ENCODE measurements at places on chromosomes 5 and 9.
A peak's percentile ranks its signal among the peaks of the same experiment; 100 is the strongest.

GRCh38 chr9:107285286-107285685 lies 2.2 kb downstream of the RAD23B start:
- DNase-seq, result no peak

- DNase-seq, result no peak
These were observed 45.2 kb upstream of the SEMA4D start for GRCh38 chr9:89543111-89543510.

DNA sequence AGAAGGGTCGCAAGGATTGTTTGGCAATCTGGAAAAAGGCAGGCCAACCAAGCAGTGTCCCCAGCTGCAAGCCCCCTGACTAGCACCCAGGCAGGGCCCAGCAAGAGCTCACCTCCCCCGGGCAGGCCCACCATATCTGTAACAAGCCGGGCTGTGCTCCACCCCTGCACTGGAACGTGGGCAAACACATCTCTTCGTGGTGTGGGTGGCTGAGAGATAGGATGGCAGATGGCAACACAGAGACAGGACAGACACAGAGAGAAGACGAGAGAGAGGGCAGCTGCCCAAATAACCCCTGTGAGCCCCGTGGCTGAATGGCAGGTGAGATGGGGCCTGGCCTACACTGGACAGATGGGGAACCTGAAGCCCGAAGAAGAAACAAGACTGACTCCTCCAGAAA lies 9.4 kb downstream of the BBLN start:
- DNase-seq, result no peak

- DNase-seq, result no peak
These were observed 60.3 kb upstream of the EPB41L4B start for GRCh38 chr9:109381011-109381729.

DNA sequence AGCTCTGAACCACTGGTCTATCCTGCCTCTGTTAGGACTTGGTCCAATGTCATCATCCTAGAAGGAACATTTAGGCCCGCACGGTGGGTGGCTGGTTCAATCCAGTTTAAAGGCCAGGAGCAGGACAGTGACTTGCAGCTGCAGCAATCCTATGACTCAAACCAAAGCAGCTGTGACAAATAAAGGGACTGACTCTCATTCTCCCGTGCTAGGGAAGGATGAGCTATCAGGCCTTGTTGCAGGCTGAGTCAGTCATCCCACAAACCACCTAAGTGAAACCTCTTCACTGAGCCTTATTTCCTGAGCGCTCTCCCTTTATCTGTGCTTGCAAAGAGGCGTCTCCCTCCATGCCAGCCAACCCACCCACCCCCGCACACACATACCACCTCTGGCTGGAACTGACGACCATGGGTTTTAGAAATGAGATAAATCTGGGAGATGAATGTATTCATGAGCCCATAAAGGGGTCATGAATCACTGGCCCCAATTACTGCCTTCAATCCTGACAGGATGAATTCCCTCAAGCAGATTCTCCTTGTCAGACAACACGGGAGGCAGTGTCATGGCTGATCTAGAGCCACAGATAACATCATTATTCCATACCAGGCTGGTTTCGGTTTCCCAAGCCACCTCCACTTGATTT lies 93.4 kb downstream of the KCNIP1 start:
- peak; percentile 93 for DNase-seq

DNA sequence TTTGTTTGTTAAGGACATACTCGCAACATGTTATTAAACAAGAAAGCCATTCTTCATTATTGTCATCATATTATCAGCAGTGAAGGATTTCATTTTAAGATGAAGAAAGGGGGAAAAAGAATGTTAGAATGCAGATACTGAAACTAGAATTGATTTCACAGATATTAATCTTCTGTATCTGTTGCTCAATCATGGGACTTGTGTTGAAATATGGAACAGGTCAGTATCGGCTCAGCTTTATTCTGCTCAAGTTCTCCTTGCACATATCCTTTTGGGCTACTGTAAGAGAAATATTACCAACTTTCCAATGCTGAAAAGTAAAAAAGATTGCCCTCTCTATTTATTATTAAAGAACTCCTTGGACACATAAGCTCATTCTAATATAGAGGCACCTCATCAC lies 13.8 kb upstream of the ANXA1 start:
- DNase-seq, result no peak

- DNase-seq, result peak; percentile 85
These were observed 62.0 kb upstream of the MEF2C start for GRCh38 chr5:88944751-88945531.

GRCh38 chr5:158154226-158155005 lies 295.5 kb upstream of the CLINT1 start:
- peak; percentile 58 for DNase-seq

GRCh38 chr9:134912126-134912840 lies 5.4 kb downstream of the FCN1 start:
- no peak for DNase-seq

DNA sequence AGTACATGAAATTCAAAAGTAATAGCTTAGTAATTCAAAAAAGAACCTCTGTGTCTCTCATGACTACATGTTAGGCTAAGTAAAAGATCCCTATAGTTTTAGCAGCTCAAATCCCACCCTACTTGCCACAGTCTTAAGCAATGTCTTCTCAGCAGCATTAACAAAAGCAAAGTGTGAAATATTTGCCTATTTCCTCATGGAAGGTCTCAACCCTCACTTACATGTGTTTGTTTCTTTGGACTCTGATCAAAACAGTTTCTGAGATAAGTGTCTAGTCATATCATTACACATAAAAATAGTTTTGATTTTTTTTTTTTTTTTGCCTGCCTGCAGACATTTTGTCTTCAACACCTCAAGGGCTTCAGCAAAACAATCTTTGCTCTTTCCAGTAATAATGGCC lies 310.5 kb downstream of the CETN3 start:
- DNase-seq, result peak; percentile 20

- no peak for DNase-seq
These were observed 27.2 kb downstream of the CCDC69 start for GRCh38 chr5:151196556-151197290.

DNA sequence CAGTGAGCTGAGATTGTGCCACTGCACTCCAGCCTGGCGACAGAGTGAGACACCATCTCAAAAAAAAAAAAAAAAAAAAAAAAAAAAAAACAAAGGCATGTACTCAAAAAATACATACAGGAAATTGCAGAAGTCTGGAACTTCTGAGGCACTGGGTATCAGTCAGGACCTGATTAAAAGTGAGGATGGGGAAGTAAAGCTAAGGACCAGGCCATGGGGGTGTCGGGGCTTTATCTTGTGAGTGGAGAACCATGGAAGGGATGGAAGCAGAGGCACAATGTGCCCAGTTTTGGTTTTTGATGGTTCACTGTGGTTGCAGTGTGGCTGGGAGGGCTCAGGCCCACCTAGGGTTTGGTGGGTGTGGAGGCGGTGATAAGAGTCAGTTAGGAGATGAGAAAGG lies 212.7 kb upstream of the PIK3R1 start:
- no peak for DNase-seq

- peak; percentile 27 for DNase-seq
These were observed 83.0 kb downstream of the NTNG2 start for GRCh38 chr9:132244582-132245455.

DNA sequence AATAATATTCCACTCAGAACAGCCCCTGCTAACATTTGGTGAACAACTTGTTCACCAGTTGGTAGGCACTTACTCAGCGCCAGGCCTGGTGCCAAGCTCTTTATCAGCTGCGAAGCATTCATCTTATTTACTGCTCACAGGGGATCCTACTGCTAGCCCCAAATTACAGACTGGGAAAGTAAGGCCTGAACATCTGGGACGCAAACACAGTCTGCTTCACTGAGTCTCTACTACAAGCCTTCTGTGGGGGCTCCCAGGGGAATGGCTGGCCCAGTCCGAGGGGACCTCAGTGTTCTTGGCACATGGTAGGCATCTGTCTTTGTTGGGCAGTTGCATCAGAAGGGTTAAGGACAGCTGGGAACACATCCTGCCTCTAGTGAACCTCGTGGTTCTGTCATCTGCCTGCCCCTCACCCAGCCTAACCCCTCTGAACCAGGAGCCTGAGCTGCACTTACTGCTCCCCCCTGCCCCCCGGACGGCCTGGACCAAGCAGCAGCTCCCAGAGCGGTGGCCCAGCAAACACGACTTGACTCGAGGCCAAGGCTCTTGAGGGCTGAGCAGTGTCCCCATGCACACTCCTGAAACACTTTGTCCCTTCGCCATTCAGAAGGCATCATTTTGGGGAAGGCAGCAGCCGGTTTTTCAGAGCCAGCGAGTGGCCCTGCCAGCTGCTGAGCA lies at the start of gene PHYHD1:
TSS of gene PHYHD1 (plus strand) at position 602 of the 678 bp plus-strand sequence. CDS start 1,342 bp downstream, outside the sequence.
- peak; percentile 29 for DNase-seq

GRCh38 chr5:115319007-115319406 lies 22.6 kb upstream of the CCDC112 start:
- DNase-seq, result no peak

DNA sequence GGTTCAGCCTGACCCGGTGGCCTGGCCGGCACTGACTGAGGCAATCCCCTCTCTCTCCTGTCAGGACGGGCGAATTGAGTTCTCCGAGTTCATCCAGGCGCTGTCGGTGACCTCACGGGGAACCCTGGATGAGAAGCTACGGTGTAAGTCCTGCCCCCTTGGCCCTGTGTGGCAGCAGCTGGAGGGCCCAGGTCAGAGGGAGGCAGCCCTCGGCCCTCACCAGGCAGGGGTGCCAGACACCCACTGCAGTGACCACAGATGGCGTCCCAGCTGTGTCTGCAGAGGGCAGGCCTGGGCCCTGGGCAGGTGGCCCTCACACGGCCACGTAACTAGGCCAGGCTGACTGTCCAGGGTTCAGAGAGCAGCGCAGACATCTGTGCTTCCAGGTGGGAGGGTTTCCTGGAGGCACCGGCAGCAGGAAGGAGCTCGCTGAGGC lies 45.9 kb upstream of the HMCN2 start:
- DNase-seq, result no peak

GRCh38 chr5:14810928-14811572 lies 60.5 kb downstream of the ANKH start:
- no peak for DNase-seq

DNA sequence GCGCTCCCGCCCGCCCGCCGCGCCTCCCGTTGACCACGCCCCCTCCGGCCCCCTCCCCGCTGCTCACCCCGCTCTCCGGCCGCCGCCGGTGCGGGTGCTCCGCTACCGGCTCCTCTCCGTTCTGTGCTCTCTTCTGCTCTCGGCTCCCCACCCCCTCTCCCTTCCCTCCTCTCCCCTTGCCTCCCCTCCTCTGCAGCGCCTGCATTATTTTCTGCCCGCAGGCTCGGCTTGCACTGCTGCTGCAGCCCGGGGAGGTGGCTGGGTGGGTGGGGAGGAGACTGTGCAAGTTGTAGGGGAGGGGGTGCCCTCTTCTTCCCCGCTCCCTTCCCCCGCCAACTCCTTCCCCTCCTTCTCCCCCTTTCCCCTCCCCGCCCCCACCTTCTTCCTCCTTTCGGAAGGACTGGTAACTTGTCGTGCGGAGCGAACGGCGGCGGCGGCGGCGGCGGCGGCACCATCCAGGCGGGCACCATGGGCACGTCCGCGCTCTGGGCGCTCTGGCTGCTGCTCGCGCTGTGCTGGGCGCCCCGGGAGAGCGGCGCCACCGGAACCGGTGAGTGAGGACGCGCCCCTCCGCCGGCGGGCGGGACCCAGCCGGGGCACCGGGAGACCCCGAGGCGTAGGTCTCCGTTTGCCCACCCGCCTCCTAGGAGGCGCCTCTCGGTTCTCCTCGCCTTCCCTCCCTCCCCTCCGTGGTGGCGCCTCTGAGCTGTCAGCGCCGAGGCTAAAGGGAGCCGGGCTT lies at the start of gene VLDLR:
TSS of gene VLDLR (plus strand) at position 66 of the 739 bp plus-strand sequence. CDS start at position 469, 403 bp downstream.
- peak; percentile 20 for DNase-seq

- no peak for DNase-seq
These were observed 578.6 kb downstream of the RAB3C start for GRCh38 chr5:59161221-59162105.

DNA sequence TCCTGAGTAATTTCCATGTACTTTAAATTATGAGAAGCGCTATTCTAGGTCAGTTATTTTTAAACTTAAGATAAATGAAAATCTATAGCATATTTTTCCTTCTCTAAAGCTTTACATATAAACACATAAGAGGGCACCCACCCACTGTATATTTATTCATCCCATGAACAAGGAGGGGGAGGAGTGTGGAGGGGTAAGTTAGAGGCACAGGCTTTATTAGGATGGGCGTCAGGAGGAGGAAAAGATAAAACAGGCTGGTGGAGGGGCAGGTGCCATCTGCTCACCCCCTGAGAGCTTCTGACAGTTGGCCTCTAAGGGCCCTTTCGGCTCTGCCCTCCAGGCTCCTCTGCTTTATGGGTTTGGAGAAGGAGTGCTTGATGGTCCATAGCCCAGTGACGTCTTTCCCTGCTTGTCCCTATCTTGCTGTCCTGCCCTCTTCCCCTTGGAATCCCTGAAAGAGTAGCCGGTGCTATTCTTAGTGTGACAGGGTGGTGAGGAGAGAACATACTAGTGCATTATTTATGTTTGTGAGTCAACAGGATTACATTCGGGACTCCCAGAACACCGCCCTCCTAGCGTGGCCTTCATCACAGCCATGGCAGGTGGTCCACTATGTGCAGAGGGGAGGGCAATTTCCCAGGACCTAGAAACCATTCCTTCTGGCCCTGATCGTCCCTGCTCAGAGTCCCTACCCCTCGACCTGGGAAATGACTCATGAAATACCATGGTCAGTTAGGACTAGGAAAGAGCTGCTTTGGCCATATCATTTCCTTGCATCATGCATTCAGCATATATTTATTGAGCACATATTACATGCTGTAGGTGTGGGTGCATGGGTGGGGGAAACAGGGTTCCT lies 7.9 kb upstream of the SYNPO start:
- peak; percentile 95 for DNase-seq

- peak; percentile 41 for DNase-seq
These were observed 45.1 kb downstream of the SLCO6A1 start for GRCh38 chr5:102453716-102454115.

DNA sequence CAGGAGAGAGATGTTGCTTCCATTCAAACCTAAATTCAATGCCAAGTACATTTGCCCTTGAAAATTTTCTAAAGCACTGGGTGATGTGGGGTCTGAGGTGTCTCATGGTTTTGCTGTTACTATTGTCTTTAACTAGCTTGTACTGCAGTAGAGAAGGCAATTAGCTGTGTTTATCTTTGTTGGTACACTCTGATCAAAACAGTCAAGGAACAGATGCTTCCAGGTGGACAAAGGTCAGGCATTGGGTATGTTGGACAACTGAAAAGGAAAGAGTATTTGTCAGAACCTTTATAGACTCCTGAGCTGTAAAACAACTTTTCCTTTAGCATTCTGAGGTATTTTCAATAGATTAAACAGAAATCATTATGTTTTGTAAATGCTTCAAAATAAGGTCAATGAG lies 2228.7 kb upstream of the WWC1 start:
- peak; percentile 12 for DNase-seq

DNA sequence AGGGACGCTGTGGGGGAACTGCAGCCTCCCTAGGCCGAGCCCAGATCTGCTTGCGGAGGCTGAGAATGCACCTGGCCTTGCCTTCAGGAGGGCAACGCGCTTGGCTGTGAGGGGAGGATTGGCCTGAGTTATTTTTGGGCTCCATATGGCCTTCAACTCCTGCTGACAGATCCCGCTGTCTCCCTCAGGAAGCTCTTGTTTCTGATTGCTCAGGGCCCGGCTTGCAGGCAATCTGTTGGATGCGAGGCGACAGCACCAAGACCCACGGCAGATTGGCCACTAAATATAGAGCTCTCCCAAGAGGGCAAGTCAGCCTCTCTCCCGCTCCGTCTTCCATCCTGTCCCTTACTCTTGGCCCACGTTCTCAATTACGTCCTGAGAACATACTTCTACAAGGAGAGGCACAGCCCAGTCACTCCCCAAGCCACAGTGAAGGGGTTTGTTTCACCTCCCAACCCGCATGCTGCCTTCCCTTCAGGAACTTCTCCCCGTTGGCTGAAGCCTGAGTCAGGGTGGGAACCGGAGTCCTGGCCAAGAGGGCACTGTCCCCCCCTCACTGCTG lies 53.6 kb downstream of the RASGEF1C start:
- no peak for DNase-seq

- peak; percentile 88 for DNase-seq
These were observed 20.9 kb upstream of the DPYSL3 start for GRCh38 chr5:147530530-147531389.

- no peak for DNase-seq
These were observed 22.5 kb upstream of the PTGS1 start for GRCh38 chr9:122348288-122348777.
